ENCODE measurements at places on chromosomes 16 and 17.

- no peak for DNase-seq
These were observed 14.7 kb downstream of the TNS4 start for GRCh38 chr17:40486522-40487370.

DNA sequence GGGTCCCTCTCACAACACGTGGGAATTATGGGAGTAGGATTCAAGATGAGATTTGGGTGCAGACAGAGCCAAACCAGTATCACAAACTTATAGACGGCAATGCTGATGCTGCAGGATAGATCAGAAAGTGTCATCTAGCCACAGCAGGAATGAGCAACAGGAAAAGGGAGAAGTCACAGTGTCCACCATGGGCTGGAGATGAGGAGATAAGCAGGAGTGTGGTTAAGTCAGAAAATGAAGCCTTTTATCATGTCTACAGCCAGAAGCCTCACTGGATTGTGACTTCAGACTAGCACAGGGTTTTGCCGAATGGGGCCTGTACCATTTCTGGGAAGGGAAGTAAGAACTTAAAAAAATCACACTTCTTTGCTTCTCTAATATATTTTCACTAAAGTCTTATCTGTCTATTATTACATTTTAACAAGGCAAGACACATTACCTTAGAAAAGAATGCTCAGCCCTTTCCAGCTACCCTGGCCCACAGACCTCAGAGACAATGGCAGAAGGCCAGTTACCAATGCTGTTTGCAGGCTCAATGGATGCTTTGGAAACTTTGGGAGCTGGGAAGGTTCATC is 490.2 kb upstream of the SALL1 start:
- DNase-seq = no peak

DNA sequence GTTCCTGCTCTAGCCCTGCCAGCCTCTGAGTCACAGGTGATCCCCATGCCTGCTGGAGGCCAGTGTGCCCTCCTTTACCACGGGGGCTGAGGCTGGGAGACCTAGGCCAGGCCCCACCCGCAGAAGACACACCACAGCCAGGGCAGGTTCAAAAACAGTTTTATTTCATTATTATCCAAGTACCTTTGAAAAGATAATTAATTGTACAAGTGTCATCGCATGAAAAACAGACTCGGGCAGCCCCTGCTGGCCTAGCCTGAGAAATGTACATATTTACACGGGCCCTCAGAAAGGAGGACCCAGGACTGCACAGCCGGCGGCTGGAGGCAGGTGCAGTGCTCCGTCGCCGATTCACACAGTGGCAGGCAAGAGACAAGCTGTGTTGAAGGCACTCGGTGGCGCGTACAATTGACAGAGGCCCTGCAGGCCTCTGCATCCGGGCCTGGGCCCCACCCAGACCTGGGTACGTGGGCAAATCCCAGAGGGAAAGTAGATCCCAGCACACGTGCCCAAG is 4.4 kb downstream of the PDIA2 start:
- no peak for DNase-seq

DNA sequence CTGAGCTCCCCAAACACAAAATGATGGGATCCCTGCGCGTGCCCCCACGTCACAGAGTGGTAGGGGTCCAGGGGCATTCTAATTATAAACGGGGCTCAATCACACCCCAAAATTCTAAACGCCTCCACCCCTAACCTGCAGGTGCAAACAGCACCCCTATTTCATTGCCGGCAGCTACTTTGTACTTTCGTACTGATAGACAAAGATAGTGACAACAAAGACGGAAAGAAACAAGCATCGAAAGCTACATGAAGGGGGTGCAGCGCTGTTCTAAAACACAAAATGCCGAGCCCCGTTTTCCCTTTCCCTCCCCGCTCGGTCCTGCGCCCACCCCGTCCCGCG is 13.9 kb downstream of the MIS12 start:
- DNase-seq = no peak

- DNase-seq = no peak
These were observed 231.1 kb downstream of the UTP18 start for GRCh38 chr17:51491416-51491815.

DNA sequence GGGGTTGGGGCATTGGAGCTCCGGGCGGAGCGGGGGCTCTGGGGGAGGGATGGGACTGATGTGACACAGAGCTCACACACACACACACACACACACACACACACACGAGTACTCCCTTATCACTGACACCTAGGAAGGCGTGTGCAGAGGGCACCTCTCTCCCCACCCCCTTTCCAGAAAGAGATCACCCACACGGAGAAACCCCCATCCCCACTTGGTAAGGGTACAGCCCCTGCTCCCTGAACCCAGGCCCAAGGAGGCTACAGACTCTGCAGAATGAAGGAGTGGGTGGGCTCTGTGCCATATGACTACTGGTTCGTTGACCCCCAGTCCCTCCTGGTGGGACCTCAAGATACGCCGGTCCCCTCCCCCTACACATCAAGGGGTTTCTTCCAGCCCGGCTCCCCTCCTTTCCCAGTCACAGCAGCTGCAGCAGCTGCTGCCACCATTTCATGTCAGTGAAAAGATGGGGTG is 8.7 kb upstream of the ARHGAP23 start:
- DNase-seq = no peak

GRCh38 chr17:51004249-51004648 is 116.4 kb downstream of the SPAG9 start:
- no peak for DNase-seq

GRCh38 chr16:56294579-56294978 is 103.3 kb downstream of the GNAO1 start:
- no peak for DNase-seq

DNA sequence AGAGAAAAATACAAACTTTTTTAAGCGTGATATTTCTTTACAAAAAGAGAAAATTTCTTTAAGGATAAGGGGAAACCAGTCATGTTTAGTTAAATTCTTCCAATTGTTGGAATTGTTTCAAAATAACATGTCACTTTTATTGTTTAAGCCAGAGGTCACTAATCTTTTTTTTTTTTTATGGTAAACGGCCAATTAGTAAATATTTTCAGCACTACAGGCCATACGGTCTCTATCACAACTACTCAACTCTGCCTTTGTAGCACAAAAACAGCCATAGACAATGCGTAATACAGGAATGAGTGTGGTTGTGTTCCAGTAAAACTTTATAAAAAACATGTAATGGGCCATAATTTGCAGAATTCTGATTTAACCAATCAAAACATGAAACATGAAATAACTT is 401.4 kb downstream of the GRIN2A start:
- DNase-seq = no peak

DNA sequence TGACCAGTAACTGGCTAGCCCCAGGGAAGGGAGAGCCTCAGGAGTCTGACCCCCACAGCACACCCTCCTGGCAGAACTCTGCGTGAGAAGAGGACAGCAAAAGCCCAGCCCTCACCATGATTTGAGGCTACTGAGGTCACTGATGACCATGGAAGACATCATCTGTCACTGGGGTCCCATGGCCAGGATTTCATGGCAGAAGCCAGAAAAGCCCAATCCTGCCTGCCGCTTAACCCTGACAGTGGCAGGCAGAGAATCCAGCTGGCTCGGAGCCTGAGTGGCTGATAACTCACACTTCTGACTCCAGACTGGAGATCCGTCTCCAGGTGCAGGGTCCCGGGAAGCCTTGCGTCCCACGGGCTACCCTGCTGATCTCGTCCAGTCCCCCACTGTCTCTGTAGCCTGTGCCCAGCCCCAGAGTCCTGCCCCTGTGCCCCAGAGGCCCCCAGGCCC is 17.5 kb downstream of the GRIN2C start:
- DNase-seq = no peak

DNA sequence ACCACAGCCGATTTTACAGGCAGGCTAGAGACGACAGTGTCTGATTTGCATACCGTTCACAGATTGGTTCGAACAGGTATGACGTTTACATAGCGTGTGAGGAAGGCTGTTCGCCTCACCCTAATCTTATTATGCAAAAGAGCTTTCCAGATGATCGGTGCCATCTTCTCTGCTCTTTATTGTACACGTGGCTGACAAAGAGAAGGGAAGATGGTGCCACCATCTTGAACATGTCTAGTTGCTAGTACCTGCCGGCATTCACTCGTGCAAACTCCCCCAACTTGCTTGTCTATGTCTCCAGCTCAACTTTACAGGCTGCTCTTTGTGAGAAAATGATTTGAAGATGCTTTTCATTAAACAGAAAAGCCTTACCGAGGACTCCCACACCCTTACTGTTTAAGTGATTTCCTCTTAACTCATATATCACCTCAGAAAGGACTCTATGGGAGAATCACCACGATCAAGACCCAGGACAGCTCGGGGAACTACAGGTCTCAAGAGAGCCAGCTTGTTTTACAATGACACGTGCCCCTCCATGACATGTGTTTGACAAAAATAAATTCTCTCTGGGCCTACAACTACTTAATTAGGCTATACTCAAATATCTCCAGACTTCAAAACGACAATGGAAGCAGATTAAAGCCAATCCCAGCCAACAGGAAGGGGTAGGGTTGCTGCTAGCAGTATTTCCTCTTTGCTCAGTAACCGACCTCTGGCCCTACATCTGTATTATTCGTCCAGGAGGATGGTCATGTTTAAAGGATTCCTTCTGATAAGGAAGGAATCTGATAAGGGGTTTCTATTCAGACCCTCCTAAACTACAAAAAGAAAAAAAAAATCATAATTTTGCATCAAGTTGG is 480.6 kb downstream of the TMEM114 start:
- DNase-seq = no peak

GRCh38 chr17:17491031-17491471 is 5.1 kb downstream of the RASD1 start:
- DNase-seq = no peak

DNA sequence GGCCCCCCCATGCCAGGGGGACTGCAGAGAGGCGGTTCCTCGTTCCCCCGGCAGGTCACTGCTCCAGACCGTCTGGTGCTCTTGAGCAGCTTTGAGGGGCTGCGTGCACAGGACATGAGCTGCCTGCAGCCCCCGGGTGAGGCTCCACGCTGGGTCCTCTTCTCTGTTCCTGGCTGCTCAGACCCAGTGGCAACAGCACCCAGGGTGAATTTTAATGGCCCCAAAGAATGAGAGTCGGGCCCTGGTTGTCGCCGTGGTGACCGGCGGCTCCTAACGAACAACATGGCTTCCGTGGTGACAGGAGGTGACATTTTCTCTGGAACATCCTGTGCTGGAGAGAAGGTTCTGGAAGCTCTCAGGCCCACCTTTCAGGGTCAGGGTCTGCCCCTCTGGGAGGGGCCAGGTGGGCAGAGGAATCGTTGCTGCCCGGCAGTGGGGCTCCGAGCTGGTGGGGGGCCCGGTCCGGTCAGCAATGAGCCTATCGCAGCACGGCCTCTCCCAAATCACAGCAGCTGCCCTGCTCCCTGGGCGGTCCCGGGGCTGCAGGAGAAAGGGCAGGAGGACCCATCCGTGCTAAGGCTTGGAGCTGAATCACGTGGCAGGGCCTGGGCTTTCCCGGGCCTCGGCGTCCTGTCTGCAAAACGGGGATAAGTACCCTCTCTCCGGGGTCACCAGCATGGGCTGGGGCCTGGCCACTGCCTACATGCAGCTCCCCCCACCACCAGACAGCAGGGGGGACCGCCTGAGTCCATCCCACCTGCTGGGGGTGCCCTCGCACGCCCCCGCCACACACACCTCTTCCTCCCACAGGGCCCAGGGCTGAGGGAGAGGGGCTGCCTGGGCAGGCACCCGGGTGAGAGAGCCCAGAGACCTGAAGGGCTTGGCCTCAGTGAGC is 3.4 kb upstream of the C1QTNF8 start:
- no peak for DNase-seq

DNA sequence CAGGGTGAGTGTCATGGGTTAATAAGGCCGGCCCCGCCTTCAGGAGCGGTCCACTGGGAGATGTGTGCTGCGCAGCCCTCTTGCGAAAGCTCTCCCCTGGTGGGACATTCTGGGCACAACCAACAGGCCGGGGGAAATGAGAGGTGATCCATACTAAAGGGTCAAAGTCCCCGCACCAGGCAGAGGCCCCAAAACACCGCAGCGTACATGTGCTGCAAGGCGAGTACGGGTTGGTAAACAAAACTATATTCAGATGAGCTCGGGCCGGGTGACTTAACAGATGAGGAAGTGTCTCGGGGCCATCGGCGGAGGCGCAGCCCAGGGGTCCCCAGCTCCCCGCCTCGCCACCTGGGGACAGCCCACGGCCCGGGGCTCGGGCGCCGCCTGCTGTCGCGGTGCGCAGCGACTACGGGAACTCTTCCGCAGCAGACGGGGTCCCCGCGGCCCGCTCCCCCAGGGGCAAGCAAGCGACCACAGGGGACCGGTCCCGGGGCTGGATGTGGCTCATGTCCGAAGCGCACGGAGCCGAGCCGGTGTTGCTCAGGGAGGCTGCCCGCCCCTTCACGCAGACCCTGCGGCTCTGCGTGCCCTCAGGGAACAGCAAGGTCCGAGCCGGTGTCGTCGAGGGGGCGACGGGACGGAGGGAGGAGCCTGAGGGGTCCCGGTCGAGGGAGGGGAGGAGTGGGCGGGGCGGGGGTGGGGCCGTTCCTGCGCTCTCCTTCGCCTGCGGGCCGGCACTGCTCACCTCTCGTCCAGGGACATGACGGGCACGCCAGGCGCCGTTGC is at the start of gene RAB37:
Gene RAB37 (plus strand): TSS at position 744 of the 786 bp plus-strand sequence. CDS start 17 bp downstream, at position 761.
- peak; percentile 91 for DNase-seq

- DNase-seq = no peak
These were observed at the start of gene BRICD5 for GRCh38 chr16:2210386-2211365. Gene BRICD5, minus strand, starts transcription at chr16:2210863. Its CDS starts 30 bp downstream, at chr16:2210833.

DNA sequence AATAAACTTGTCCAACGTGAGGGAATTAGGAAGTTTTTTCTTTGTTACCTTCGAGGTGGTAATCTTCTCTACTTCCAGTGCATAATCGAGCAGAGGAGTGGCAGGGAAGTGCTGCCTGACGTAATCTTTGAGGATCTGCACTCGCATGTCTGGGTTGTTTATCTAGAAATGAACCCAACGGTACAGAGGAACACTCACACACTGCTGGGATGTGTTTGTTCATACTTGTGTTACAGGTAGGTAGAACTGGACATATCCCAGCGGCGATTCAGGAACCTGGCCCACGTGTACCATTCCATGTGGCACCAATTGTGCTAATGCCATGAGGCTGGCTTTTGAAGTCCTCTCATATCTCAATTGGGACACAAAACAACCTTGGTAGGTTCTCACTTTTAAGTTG is 4.2 kb upstream of the KLHL11 start:
- no peak for DNase-seq

DNA sequence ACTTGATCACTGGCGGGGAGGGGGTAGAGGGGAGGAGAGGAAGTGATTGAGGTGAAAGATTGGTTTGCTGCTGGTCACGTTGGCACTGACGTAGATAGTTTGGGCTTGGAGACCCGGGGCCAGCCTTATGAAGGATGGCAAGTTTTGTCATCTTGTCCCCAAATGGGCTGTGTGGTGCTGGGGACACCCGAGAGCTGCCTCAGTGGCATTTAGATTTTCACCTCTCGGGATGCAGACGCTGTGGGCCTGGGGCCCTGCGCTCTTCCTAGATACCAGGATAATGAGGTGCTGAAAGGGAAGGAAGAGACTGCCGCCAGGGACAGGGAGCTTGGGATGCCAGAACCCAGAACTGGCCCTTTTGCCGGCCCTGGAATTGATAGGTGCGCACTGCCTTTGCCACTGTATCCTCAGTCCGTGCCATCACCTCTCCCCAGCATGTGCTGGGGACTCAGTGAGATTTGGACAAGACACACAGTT is 1.4 kb upstream of the SOCS3 start:
- DNase-seq = no peak

GRCh38 chr17:69213059-69213813 is 15.4 kb downstream of the ABCA10 start:
- DNase-seq = no peak

GRCh38 chr17:46831573-46832330 is 13.3 kb upstream of the WNT3 start:
- no peak for DNase-seq

- DNase-seq = no peak
These were observed 14.7 kb downstream of the RARA start for GRCh38 chr17:40323391-40324381.

GRCh38 chr17:77451245-77451893 is 310.6 kb downstream of the SEC14L1 start:
- DNase-seq = no peak

GRCh38 chr16:68228652-68229051 is 7.3 kb downstream of the ESRP2 start:
- no peak for DNase-seq

Data from hematopoietic multipotent progenitor cell (in vitro differentiated cells).